ENCODE measurements at places on chromosomes 4 and X. TPM values are rescaled to one million over a fixed set of nuclear protein-coding genes. Genes with fewer than 3 reads are reported as not detected.

DNA sequence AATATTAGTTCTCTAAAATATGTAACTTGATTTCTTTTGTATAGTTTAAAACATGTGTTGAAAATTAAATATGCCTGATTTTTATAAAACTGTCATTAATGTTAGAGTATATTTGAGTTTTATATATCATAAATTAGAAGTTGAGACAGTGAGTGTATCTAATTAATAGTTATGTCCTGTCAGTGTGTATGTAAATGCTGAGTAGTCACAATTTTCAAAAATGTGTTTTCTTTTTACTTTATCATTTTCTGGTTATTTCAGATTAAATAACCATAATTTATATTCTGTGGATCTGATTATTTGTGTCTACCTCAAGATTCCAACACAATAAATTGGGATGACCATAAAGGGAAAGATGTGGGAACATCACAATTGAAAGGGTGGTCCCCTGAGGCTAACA, 82.7 kb upstream of the CXXC4 start:
- DNase-seq: no peak

GRCh38 chr4:82139287-82139686, 234.5 kb downstream of the HNRNPD start:
- DNase-seq: no peak

DNA sequence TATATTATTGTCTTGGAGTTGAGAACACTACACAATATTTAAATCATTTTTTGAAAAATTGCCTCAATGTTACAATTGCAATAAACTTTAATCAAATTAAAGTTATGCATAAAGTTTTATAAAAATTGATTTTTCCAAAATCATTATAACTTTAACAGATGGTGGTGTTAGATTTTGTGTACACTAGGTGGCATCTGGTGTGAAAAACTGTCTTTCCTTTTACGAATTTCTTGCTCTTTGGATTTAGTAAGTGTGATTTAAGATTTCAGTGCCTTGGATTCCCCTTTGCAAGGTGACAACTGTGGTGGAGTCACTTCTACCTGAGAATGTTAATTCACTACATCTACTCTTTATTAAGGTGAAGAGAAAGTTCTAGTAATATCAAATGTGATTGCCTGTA, 91.6 kb downstream of the AREG start:
- DNase-seq: no peak

Gene KDR
- total RNA-seq: 42.6 TPM

Gene CXCL1
- total RNA-seq: 14.9 TPM

DNA sequence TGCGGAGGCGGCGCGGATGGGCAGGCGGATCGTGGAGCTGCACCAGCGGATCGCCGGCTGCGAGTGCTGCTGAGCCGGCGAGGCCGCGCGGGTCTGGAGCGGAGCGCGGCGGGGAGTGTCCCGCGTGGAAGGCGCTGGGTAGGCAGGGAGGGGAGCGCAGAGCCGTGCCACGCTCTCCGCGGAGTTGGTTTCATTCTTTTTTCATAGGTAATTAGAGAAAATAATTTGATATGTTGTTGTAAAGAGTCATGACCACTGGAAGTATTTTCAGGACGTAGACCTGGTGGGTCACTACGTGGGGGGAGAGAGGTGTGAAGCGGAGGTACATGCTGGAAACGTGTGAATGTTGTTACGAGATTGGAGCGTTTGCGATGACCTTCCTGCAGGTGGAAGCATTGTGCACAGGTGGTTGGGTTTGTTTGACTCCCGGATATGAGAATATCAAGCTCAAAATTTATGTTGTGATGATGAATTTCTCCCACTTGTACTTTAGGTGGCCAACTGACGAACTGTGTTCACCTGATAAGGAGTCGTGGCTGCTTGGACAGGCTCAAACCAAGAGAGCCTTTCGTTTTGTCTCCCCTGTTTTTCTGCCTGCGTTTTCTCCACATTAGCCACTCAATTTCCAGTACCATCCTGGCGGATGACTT, 19.1 kb upstream of the S100P start:
- DNase-seq: no peak

- DNase-seq: no peak
Measured at GRCh38 chr4:183426507-183426906, 17.9 kb upstream of the CDKN2AIP start.

Gene PCDH19
- total RNA-seq: 0.98 TPM

DNA sequence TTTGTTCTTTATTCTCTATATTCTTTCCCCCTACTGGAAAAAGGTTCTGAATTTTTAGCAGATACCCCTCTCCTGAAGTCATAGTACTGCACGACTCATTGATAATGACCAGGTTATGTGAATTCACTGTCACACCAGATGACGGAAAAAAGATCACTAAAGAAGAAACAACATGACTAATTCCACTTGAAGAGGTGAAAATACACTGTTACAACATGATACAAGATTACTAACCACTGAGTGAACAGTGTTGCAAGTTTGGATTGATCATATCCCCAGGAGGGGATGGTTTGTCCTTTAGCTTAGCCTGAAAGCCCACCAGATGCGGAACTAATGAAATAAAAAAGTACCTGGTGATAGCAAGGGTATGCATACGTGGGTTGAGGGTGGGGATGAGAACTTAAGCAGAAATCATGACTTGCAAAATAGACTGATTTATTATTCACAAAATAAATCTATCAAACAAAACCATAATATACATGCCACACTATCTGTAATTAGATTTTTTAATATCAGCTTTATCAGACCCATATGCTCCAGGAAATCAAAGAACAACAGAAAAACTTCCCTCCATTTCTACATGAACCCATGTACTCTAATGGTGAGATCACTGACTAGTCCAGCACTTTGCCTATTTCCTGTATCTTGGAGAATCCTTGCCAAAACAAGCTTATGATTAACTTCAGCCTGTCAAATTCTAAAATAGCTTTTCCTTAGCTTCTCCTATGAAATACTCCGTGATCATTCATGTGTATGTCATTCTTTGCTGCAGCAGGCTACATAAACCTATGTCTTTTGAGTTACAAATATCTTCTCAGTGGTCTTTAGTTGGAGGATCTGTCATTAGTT, 257.4 kb upstream of the AGA start:
- no peak for DNase-seq

Gene HTRA3
- 44.5 TPM for total RNA-seq

- no peak for DNase-seq
Measured at GRCh38 chrX:32116047-32116446, 1044.2 kb upstream of the FTHL17 start.

Gene XAGE2
- not detected for total RNA-seq

Gene TEX13B
- not detected for total RNA-seq

GRCh38 chrX:109954333-109954732, 48.6 kb upstream of the TMEM164 start:
- no peak for DNase-seq

GRCh38 chr4:73589261-73589847, 30.9 kb downstream of the RASSF6 start:
- no peak for DNase-seq

GRCh38 chr4:2795893-2796848, 3.3 kb downstream of the SH3BP2 start:
- DNase-seq: peak; percentile 19

DNA sequence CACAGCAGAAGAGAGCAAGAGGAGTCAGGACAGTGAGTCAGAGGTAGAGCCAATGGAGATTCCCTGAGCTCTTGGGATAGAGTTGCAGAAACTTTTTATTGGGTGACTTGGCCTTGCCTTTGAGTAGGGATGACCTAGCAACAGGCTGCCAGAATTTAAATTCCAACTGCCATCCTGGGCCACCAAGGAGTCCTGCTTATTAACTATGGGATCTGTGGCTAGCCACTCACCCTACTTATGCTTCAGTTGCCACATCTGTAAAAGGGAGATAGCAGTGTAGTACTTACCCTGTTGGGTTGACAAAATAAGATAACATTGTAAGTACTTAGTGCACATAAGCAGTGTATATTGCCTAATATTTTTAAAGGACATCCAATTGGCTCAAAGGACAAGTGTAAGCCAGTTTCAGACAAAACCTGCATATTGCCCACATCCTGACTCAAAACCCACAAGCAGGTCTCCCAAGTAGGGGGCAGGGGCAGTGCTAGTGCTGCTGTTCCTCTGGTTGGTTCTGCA, 43.5 kb upstream of the TMEM164 start:
- DNase-seq: no peak

- DNase-seq: no peak
Measured at GRCh38 chr4:171721937-171722336, 91.3 kb upstream of the GALNTL6 start.

Gene GPRASP2
- 7.9 TPM for total RNA-seq

DNA sequence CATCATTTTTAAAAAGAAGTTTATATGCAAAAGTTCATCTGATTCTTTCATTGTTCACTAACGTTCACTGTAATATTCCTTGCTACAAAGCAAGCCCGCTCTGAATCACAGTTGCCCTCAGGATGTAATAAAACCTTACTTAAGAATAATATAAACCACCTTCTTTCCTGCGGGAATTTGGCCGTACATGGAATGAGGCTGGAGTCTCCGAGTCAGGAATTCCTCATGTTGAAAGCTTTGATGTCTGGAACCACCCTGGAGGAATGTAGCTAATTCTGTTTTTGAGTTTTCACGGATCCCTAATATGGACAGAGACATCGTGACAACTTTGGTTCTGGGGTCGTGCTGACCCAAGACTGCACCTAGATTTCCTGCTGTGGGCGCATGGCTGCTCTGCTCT, 58.5 kb downstream of the CRLF2 start:
- DNase-seq: no peak

All from heart left ventricle (tissue), 16 donors.